A549 treated with Mapracorat at 1 μM for 4 hours (cell line): ENCODE measurements at places on chromosomes 7 and 10. TPM values are rescaled to one million over a fixed set of nuclear protein-coding genes. Genes with fewer than 3 reads are reported as not detected.

RELN gene
- total RNA-seq, result 0.01 TPM in 2 of 5 replicates, not detected in the others

DDC gene
- total RNA-seq, result 0.83 to 1.7 TPM (median 1.2 TPM) in 5 replicates

SPDYE6 gene
- total RNA-seq, result not detected in 5 replicates

ZNF33B gene
- 5.0 to 6.6 TPM (median 5.7 TPM) in 5 replicates for total RNA-seq

MARVELD1 gene
- 43.9 to 51.9 TPM (median 51.6 TPM) in 5 replicates for total RNA-seq

APBB1IP gene
- total RNA-seq, result 5.4 to 6.9 TPM (median 6.2 TPM) in 5 replicates

GIMAP8 gene
- total RNA-seq, result not detected in 5 replicates

STEAP4 gene
- total RNA-seq, result 0.07 TPM in 1 of 5 replicates, not detected in the others

CTNNA3 gene
- total RNA-seq, result not detected in 5 replicates

IDI2 gene
- 0.10 TPM in 1 of 5 replicates, not detected in the others for total RNA-seq

STEAP1B gene
- 0.13 to 0.30 TPM (median 0.22 TPM) in 4 of 5 replicates, not detected in the other for total RNA-seq

FAM25A gene
- total RNA-seq, result not detected in 5 replicates

OPN4 gene
- total RNA-seq, result not detected in 5 replicates

TMEM184A gene
- total RNA-seq, result 6.0 to 11.2 TPM (median 10.3 TPM) in 5 replicates

LDB3 gene
- 0.05 to 0.16 TPM (median 0.13 TPM) in 5 replicates for total RNA-seq

FAM25C gene
- total RNA-seq, result 1.2 to 1.7 TPM in 2 of 5 replicates, not detected in the others

SFTPA1 gene
- total RNA-seq, result not detected in 5 replicates

DNAJB9 gene
- total RNA-seq, result 8.2 to 10.8 TPM (median 8.7 TPM) in 5 replicates

BTAF1 gene
- 10.3 to 14.4 TPM (median 13.7 TPM) in 5 replicates for total RNA-seq

AOAH gene
- total RNA-seq, result not detected in 5 replicates

P4HA1 gene
- 18.1 to 27.1 TPM (median 22.6 TPM) in 5 replicates for total RNA-seq
